ENCODE measurements at places on chromosomes 6 and 20.

DNA sequence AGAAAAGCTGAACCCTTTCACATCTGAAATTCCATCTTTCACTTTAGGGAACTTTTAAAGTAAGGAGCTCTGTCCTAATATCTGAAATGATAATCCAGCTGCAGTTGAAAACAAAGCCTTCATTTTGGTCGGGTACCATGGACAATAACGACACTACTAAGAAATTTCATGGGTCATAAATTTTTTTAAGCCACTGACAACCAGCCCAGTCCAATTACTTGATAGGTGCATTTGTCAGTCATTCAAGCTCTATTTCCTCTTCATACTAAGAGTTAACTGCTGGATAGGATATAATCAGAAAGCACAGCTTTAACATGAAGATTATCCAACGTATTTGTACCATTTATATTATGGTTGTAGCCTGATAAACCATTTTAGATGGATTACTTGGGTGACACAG, 52.5 kb downstream of the MMUT start:
- DNase-seq = no peak

- no peak for DNase-seq
Observed at GRCh38 chr6:100096936-100097335, 102.9 kb upstream of the MCHR2 start.

DNA sequence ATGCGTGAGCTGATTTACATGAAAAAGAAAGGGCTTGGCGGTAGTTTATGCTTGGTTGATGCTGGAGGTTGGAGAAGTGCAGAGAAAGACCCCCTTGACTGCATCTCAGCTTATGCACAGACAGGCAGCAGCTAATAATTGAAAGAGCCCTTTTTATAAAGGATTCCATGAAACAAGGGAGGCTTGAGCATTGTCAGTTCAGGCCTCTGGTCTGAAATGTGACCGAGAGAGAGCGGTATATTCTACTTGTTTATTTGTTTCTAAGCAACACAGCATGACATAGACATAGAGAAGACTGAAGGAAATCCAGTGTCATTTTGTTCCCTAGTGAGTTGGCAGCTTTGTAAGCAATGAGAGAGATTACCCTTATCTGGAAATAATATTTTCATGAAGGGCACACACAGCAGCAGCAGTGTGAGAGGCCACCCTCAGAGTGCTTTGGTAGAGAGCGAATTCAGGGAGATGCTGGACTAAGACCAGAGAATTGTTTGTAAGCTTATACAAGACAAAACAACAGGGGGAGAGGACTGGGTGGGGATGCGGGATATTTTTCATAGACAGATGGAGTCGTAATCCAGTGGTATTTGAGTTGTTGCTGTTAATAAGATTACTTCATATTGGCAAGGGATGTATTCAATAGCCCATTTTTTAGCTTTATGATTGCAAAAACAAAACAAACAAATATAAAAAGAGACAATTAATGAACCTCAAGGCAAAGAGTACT, 34.6 kb upstream of the LAMA2 start:
- DNase-seq = no peak

GRCh38 chr6:16419636-16420336, 181.4 kb downstream of the GMPR start:
- DNase-seq = no peak

DNA sequence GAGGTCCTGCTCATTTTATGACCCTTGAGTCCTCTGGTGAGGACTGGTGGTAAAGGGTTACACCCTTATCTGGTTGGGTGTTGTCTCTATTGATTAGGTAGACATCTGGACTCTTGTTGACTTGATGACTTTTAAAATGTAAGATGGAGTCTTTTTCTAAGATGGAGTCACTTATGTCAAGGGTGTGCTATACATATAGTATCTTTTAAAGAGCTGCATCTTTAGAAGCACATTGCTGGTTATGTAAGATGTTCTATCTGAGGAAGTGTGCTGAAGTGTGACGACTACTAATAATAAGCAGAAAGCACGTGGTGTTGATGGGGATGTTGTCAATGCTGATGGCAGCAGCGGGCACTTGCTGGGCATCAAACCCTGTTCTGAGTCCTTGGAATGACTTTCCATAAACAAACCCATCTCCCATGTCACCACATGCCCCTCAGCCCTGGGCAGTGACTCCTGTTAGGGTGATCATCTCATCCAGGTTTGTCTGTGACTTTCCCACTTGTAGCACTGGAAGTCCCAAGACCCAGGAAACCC, 229.6 kb downstream of the EYA2 start:
- no peak for DNase-seq

GRCh38 chr6:117555882-117556498, 46.3 kb downstream of the GOPC start:
- peak; percentile 38 for DNase-seq

DNA sequence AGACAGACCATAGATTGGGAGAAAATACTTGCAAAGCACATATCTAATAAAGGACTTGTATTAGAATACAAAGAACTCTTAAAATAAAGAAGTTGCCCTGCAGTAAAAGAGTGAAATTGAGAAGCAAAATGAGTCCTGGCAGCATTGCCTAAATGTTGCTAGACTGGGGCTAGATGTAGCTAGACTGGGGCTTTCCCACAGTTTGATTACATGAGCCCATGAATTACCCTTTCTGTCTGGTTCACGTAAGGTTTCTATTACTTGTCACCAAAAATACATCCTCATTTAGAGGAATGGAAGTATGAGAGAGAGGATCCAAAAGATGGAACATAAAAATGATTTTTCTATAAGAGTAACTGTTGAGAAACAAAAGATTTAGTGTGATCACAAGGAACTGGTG, 57.6 kb upstream of the CCDC28A start:
- no peak for DNase-seq

DNA sequence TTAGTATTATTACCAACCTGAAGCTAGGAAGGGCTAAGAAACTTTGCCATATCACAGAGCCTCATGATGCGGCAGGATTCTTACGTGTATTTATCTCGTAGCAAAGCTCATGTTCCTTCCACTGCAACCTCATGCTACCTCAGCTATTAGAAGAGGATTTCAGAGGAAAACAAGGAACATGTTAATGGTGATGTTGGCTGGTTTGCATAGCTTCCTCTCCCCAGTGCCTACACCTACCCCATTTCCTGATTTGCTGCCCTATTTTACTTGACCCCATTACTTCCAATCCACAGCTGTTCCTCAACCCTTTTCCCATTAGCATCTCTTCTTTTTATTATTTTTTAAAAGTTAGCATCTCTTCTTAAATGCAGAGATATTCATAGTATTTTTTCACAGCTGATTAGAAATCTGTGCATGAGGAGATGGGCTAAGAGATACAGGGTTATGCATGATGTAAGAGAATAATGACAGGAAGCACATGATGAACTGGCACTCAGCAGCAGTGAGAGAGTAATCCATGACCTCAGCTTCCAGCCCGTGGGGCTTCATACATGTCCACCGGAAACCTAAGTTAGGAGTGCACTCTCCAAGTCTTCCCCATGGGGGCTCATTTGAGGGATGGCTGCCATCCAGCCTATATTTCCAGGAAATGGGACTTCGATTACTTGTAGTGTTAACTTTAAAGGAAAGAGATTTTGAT, 106.1 kb upstream of the ASF1A start:
- DNase-seq = no peak

DNA sequence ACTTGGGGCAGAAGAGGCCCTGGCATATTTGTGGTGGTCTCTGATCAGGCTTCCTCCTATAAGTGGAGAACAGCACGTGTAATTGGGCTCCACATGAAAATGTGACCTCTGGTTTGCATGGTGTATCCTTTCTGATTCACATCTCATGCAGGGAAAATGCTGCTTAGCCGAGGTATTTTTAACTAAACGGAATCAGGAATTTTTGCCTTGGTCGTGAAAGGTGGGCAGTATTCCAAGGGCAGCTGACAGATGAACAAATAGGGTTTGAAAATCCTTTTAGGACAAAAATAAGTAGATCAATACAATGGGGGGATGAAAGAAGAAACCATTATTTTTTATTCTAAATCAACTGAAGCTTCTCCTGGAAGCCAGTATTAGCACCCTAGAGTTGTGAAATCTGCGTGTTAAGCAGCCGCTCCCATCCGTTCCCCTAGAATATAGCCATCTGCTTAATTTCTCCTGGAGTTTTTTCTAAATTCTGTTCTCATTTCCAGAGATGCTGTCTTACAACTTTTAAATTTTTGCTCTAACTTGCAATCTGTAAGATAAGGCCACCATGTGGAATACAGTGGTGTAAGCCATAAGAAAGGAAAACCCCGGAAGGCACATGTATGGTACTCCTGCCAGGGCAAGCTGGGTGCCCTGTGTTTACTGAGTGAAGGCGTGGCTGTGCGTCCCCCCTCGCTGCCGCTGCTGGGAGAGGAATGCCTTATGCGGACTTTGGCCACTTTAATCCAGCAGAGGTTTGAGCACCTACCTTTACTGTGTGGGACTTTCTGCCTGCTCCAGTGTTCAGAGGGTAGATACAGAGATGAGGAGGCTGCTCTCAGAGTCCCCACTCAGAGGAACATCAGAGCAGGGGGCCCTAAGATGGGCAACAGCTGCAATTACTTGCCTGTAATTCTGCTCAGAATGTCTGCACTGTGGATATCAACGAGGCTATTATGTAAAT, 52.4 kb downstream of the SYNJ2 start:
- no peak for DNase-seq

- no peak for DNase-seq
Observed at GRCh38 chr6:150005761-150006651, 19.3 kb downstream of the RAET1L start.

- DNase-seq = no peak
Observed at GRCh38 chr6:30311101-30311500, 15.6 kb upstream of the TRIM39 start.

- DNase-seq = no peak
Observed at GRCh38 chr6:42996513-42996912, 12.1 kb downstream of the PPP2R5D start.

- DNase-seq = no peak
Observed at GRCh38 chr6:32883789-32884188, 29.8 kb downstream of the PSMB9 start.

DNA sequence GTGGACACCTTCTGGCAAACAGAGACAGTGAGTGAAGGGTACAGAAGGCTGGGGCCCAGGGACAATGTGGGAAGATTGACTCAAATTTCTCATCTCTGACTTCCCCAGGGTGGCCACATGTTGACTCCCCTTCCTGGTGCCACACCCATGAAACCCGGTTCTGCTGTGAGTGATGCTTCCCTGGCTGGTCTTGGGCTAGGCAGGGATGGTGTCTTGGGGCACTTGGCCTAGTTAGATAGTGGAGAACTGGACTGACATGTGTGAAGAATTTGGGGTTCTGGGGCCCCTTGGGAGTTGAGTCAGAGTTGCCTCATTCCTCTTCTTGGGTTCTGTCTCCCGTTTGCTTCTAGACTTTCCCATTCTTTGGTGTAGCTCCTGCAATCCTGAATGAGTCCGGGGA, 34.2 kb downstream of the GSS start:
- DNase-seq = no peak

DNA sequence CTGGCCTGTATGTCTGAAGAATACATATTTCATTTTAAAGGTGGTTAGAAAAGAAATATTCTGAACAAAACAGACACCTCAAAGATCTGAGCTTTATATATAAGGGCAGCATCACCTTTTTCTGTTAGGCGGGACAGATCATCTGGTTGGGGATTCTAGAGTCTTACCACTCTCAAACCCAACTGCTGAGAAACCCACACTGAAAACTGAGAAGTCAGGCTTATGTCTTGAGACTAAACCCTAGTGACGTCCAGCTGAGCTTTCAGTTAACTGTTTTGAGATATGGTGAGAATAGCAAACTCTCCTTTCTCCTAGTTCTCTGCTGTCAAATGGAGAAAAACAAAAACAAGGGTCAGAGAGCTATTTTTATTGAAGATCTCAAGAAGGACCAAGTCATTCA, 63.7 kb upstream of the CCN6 start:
- DNase-seq = no peak

GRCh38 chr6:169962604-169963469, 211.4 kb downstream of the ERMARD start:
- DNase-seq = no peak

- no peak for DNase-seq
Observed at GRCh38 chr6:110545081-110545872, 68.9 kb upstream of the SLC22A16 start.

- DNase-seq = no peak
Observed at GRCh38 chr6:83199863-83200225, 6.7 kb downstream of the RWDD2A start.

GRCh38 chr20:64250027-64250426, 5.5 kb upstream of the PCMTD2 start:
- no peak for DNase-seq

- no peak for DNase-seq
Observed at GRCh38 chr6:28748192-28748591, 175.6 kb downstream of the TRIM27 start.

GRCh38 chr6:6793388-6794250, 205.1 kb downstream of the LY86 start:
- DNase-seq = no peak

GRCh38 chr20:44909872-44910689, at the start of gene PABPC1L:
TSS of gene PABPC1L (plus strand) at chr20:44910060. CDS start at chr20:44910144, 84 bp downstream.
- peak; percentile 74 for DNase-seq

- DNase-seq = no peak
Observed at GRCh38 chr6:75796723-75797122, 47.7 kb downstream of the MYO6 start.

DNA sequence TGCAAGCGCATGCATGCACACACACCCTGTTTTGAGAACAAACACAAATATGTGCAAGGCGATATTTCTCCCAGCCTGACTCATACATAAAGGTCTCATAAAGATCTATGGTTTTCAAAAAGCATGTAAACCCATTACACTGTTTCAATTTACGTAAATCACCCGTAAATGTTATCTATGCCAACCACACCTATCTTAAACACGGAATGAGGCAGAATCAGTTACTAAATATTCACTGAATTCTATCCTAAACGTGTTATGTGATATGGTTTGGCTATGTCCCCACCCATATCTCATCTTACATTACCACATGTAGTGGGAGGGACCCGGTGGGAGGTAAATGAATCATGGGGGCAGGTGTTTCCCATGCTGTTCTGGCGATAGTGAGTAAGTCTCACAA, 621.6 kb downstream of the KIF16B start:
- no peak for DNase-seq

- no peak for DNase-seq
Observed at GRCh38 chr6:30744054-30744805, at the start of gene IER3. TSS of gene IER3 (minus strand) at chr6:30744547. CDS start at chr6:30744518, 29 bp downstream.

DNA sequence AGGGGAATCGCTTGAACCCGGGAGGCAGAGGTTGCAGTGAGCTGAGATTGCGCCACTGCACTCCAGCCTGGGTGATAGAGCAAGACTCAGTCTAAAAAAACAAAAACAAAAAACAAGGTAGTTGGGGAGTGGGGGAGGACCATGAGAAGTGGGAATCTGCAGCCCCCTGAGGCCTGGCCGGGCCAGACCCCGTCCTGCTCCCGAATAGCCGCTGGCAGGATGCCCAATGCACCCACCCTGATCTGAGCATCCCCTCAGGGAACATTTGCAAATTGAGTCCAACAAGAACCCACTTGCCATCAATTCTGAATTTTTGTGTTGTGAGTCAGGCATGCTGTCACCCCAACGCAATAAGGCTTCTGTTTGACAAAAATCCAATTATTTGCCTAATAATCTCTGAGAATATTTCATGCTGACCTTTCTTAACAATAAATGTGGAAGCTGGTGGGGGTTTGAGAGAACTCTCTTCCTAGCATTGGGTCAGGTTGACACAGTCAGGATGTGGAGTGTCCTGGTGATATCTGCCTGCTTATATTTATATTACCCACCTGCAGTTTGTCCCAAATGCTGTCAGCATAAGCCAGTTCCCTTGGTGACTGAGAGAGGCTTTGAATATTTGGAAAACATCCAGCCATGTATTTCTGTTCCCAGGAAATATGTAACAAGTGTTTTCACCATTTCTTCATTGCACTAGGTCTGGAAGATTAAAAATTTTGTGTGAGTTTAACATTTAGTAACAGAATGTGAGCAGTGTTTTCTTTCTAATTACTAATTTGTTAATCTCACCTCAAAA, 28.4 kb upstream of the FRMD1 start:
- no peak for DNase-seq
